Activated naive CD4-positive, alpha-beta T cell treated with anti-CD3 and anti-CD28 coated beads, Interleukin-2, amount 50 U/mL, for 16 hours (primary cell): ENCODE measurements at places on chromosomes 1 and 21.

DNA sequence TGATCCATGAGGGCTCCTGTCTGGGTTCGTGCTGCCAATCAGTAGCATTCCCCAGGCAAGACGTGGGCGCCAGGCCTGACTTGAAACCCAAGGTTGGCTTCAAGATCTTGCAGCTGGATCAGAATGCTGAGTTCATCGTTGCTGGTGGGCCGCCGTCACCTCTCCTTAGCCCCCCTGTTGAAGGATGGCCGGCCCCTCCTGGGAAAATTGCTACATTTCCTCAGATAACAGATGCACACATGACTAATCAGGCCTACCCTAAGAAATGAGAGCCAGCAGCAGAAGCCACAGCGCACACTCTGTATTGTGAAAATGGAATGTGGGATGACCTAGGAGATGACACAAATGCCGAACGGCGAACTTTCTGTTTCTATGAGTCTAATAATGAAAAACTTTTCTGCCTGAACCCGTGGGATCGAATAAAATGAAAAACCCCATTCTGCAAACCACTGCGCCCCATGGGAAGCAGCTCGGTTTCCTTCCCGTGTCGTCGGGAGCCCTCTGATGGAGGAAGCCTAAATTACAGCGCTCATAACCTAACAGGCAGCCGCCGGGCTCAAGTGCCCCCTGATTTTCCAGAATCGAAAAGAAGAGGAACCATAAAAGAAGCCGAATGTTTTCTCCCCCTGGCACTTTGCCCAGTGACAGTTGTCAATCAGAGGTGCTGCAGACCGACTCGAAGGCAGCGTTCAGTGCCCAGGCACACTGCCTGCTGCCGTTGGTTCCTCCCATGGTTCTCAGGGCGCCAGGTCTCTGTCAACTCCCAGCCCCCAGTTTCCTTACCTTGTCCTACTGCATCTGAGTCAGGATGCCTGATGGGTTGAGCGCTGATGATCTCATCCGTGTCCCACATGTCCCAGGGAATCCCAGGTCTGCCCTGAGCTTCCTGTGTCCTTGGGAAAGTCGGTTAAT lies 38.2 kb upstream of the H6PD start:
- peak; percentile 57 for DNase-seq

- DNase-seq, result no peak
Measured at GRCh38 chr1:11071463-11072215, 11.8 kb upstream of the SRM start.

DNA sequence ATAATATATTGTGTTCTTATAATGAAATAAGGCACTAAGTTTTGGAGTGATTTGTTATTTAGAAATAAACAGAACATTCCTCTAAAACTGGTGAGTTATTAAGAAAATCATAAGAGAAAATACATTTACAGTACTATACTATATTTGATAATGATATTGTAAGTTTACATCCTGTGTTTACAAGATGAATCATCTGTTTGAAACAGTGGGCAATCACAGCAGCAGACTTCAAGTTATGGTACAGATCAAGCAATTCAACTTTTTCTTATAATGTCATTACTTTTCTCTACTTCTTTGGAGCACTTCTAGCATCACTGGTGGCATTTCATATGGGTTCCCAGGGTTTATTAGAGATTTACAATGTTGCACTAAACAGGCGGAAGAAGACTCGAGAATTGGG lies 86.5 kb upstream of the BRINP3 start:
- no peak for DNase-seq

DNA sequence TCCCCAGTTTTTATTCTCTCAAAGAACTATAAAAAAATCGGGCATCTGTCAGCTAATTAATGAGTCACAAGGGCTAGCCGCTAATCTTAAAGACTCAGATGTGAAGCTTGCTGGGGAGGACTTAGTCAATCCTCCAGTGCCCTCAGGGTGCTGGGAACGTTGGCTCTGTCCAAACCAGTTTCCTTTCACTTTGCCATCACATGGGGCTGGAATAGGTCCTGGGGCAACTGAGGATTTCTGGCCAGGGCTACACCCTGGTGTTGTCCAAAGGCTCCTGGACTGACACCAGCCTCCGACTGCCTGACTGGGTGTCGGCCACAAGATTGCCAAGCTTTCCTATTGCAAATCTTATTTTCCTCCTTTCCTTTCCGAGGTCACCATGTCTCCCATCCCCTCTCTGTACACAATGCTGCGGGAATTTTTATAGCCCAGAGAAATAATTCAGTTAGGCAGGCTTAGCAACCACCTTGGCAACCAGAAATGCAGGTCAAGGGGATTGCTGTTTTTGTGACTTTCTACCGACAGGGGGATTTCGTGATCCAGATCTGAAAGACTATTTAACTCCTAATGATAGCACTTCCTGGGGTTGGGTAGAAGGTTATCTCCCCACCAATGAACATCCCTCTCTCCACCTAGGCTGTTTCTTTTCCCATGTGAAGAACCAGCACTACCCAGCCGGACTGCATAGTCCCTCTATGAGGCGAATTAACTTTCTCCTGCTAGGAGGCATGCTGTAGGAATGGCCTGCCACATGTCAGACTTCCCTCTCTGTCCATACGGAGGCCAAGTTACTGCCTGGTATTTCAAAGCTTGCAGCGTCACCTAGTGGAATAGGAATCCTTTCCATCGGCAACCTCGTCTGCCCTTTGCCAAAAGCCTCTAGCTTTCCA lies 29.9 kb upstream of the CTBS start:
- no peak for DNase-seq

- no peak for DNase-seq
Measured at GRCh38 chr1:8154621-8155052, 128.5 kb upstream of the ERRFI1 start.

DNA sequence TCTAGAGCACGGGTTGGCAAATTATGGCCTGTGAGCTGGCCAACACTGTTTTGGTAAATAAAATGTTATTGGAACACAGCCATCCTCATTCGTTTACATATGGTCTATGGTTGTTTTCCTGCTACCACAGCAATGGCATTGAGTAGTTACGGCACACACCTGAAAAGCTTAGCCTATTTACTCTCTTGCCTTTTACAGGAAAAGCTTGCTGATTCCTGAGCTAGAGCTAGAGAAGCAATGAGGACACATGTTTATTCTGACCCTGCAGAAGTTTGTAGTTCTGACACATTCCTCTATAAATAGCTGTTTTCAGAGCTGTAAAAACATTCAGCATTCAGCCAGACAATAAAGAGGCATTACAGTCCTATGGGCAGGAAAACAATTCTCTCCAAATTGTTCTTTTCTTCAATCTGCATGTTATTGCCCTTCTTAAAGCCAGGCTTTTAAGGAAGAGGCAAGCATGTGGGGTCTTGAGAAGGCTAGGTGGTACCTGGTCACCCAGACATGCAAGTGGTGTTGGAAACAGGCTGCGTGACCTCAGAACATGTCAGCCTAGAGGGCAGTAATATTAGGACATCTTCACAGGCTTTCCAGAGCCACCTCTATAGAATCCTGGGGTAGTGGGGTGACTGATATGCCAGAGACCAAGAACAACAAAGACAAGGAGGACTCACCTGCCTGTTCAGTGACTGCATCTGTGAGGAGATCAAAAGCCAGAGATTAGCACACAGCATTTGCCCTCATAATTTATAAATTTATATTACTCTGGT lies 1.6 kb downstream of the FCRL2 start:
- DNase-seq, result no peak

DNA sequence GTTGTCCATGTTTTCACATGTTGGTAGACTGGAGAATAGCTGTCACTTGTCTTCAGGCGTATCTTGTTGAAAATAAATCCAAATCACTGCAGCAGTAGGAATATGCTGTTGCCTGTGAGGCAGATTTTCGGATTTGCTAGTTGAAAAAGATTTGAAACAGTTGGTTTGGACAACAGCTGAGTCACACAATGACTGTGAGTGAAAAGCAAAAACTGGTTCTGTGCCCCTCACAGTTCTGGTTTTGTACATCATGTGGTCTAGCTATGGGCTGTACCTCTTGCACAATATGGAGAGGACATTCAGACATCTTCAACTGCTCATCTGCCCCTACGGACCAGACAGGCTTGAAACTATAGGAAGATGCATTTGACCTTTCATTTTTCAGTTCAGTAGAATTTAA lies 1.8 kb downstream of the ARF1 start:
- DNase-seq, result no peak

- DNase-seq, result no peak
Measured at GRCh38 chr1:41356752-41357151, 4.5 kb upstream of the FOXO6 start.

GRCh38 chr1:16191916-16192546 lies 20.4 kb downstream of the ARHGEF19 start:
- no peak for DNase-seq
